ENCODE measurements at places on chromosomes 1 and 21.

DNA sequence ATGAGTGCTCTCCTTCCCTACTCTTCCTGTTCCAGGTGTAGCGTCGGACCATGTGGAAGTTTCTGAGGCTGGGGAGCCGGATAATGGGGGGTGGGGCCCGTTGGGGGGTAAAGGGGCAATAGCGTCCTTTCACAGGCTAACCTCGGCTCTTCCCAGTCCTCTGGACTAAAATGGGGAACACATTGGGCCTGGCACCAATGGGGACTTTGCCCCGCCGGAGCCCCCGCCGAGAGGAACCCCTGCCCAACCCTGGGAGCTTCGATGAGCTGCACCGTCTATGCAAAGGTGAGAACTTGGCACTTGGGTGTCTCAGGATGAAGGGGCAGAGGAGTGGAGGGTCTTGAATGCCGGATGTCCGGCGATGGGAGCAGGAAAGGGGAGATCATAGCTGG, 456 bp downstream of the TOMM40L start:
- no peak for DNase-seq

DNA sequence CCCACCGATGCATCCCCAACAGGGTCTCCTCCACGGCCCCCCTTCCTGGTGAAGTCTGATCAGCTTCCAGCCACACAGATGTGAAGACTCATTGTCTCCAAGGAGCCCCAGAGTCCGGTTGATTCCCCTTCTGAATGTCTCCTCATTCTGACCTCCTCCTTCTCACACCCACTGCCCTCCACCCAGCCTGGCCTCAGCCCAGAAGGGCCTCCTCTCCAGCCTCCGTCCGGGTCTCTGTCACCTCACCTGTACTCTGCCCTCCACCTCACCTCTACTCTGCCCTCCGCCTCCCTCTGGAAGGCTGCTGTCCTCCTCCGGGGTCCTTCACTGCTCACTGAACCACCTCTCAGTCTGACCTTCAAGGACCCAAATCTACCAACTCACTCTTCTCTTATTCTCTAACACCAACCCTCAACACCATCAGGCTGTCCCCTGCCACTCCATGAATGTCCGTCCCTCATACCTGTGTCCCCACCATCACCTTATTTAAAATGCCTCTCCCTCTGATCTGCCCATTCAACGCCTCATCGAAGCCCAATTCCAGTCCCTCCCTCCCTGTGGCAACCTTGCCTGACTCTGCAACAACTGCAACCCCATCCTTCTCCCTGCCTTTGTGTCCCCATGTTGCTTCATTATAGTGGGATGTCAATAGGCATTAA, 201.2 kb downstream of the TOMM20 start:
- no peak for DNase-seq

- DNase-seq: no peak
These were observed 14.3 kb downstream of the FBXO28 start for GRCh38 chr1:224127925-224128819.

DNA sequence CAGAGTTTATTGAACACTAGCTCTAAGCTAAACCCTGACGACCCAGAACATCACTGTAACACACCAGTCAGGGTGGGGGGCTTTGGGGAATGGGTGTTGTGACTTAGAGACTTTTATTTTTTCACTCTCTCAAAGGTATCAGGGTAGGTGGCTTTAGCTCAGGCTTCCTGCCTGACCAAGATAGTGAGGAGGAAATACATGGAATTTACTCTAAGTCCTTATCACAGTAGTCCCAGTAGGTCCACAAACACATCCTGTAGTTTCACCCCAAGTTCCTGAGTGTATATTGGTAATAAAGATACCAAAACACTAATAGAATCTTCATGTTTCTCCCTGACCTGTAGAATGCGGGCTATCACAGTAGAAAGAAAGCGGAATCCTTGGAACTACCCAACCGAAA, 15.1 kb downstream of the GJA5 start:
- DNase-seq: no peak

DNA sequence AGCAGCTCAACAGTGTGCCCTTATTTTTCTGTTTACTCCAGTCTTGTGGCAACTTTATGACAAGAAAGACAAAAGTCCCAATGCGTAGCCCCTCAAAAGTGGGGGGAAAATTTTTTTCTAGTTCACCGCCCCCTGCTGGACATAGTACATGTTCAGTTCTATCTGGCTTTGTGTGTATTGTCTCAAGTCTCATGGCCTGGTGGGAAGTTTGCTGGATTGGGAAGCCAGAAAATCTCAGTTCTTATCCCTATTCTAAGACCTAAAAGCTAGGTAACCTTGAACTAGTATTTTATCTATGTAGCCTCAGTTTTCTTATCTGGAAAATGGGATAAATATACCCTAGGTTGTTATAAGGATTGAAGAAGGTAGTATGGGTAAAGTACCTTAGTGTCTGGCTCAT, 55.8 kb upstream of the LDLRAP1 start:
- no peak for DNase-seq

- no peak for DNase-seq
These were observed 64.6 kb downstream of the RHBG start for GRCh38 chr1:156433602-156434001.

DNA sequence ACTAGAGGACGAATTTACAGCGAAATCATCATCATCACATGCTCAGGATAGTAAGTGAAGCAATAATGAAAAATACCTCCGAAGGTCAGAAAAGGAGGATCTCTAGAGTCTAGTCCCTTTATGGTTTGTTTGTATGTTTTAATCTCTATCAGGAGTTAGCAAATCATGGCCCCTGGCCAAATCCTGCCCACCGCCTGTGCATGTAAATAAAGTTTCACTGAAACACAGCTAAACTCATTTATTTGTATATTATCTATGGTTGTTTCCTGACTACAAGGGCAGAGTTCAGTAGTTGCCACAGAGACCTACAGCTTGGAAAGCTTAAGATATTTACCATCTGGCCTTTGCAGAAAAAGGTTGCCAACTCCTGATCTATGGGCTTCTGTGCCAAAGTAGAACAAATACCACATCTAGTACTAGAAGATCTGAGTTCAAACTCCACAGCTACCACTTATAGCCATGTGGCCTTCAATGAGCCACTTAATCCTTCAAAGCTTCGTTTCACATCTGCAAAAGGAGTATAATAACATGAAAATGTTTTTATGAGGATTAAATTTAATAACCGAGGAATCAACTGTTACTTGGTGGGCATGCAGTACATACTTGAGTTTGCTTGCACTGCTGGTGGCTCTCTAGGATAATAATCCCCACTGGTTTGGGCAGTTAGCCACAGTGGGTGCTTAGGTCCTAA, 94.0 kb upstream of the KIF26B start:
- DNase-seq: no peak

GRCh38 chr1:17516303-17517214, 22.9 kb upstream of the ARHGEF10L start:
- no peak for DNase-seq

DNA sequence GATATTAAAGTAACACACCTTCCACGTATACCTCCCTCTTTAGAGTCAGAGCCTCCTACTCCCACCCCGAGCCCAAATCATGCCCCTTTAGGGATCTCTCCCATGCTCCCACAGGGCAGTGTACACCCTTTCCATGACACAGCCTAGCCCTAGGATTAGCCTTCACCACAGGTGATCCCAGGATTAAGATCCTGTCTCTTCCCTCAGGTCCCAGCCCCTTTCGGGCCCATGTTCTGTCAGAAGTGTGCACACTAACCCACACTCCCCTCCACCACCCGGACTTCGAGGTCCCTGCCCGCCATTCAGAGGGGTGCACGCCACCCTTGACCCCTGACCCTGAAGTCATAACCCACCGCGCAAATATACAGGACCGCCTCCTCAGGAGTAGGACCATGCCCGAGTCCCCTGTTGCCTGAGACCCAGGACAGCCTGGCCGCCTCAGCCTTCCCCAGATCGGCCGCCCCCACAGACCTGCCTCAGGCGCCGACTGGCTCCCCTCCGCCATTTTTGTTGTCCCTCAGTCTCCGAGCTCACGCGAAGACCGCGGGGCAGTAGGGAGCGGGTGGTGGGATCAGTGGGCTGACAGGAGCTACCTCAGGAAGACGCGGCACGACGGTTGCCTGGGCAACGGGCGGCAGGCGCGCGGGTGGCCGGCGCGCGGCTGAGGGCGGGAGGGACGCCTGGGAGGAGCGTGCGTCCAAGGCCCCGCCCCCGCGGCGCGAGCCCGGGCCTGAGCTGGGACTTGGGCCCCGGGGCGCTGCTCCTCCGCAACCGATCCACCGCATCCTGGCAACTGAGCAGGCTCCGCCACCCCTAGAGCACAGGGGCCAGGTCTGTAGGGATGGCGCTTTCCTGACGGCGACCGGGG, at the start of gene AGBL4:
AGBL4 (minus strand) TSS at position 663 of the 868 bp plus-strand sequence.
- DNase-seq: no peak

- no peak for DNase-seq
These were observed at the start of gene DPT for GRCh38 chr1:168728473-168729404. DPT (minus strand) TSS chr1:168729206; CDS start chr1:168729174, 32 bp downstream.

DNA sequence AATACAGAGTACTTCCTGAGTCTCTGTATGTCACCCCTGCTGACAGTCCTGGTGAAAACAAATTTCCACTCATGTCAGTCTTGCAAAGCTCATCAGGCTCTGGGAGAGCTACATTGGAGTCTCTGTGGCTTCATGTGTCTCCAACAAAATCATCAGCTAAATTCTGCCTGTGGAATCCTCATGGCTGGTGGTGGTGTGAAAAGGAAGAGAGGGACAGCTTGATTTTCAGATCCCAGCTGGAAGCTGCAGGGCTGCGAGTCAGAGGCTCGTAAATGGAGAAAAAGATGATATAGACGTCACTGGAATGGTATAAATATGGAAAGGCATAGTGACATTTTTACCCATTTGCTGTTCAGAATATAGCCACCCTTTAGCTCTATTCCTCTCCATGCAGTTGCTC, 150.2 kb downstream of the ASTN1 start:
- DNase-seq: no peak

- DNase-seq: no peak
These were observed 3.7 kb upstream of the DMRTB1 start for GRCh38 chr1:53455364-53455991.

GRCh38 chr1:17104782-17105181, 14.5 kb downstream of the PADI2 start:
- no peak for DNase-seq

DNA sequence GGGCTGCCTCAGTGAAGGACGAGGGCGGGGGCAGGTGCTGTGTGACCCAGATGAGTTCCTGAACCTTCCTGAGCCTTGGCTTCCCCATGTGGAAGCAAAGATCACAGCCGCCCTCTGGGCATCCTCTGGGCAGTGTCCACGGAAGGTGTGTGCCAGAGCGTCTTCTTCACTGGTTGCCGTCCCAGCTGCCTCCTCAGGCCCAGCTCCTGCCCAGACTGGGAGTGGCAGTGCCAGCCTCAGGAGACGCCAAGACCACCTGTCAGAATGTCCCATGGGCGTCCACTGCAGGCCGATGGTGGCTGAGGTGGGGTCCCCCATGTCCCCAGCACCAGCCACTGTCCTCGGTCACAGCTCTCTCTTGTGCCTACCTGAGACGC, 10.2 kb downstream of the ARHGEF16 start:
- no peak for DNase-seq

DNA sequence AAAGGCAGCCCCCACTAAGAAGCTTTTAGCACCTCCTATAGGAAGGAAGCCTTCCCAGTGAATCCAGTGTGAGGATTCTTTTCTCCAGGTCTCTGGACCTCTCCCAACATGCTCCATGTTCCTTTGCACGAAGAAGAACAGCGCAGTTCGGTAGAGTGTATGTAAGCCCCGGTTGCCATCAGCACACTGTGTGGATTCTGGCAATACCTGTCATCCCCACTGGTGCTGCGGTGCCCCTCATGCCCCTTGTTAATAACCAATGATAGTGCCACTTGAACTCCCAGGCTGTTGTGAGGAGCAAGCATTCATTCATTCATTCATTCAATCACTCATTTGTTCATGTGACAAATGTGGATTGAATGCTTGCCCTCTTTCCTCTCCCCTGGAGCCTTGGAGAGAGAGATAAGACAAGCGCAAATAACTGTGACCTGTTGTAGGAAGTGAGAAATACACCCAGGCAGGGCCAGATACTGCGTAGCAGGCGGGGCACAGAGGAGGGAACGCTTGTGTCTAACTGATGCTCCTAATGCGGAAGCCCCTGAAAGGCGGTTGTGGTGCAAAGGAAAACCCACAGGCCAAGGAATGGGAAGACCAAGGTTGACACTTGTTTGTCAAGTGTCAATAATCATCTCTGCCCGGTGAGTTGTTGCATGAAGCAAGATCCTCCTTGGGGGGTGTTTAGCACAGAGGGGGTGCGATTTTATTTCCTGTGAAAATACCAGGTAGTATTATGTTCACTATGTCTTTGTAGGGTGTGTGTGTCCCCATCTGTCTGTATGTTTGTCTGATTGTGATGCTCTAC, 9.8 kb downstream of the LGR6 start:
- no peak for DNase-seq

DNA sequence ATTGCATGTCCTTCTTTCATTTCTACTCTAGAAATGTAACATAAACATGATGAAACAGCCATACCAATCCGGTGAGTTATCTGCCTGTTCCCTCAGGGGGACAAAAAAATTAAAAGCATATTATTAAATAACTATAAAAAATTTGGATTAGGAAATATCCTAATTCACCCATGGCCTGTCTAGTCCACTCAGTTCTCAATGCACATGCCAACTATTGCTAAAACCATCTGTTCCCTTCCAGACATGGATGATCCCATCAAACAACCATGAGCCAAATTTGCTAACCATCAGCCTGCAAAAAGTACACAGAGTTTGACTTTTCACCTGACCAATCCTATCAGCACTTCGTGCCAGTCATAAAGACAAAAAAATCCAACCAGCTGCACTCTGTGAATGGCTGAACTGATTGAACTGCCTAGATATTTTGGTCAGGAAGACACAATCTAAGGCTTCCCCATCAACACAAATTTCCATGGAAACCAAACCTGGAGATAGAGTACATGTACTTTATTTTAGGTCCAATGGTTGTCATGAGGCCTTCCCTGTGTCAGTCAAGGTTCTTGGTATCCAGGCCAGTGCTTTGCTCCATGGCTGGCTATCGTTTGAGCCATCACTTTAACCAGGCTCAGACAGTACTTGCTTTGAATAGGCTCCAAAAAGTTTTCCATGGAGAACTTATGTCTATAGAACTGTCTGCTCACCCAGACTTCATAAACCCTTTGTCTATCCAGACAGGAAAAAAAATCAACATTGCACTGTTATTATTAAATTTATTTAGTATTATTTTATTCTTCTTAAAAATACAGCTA, 570.8 kb downstream of the LTN1 start:
- no peak for DNase-seq

DNA sequence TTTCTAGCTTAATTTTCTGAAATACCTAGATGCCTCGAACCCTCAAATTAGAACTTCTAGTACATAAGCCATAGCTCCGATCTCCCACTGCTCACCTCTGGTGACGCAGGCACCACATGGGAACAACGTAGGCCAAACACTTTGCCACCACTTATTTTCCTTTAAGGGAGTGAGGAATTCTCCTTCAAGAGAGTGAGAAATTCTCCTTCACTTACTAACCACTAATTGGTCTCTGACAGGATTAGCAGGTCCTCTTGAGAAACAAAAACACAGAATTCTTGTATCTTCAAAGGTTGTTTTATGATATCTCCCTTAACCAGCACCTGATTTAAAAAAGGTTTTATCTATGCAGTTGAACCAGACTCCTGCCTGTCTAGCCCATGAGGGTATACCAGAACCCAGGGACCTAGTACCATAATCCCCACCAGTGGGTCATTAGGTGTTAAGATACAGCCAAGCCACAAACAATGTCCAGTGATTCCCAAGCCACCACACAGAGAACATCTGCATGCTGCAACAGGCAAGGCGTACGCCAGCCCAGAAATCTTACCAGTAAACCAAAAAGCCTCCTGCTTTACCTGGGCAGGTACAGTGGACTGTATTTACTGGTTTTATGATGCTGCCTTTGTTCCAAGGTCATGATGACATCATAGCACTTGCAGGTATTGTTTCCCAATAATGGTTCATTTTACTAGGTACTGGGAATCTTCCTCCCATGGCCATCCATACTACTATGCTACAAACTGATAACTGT, 20.3 kb upstream of the CXADR start:
- no peak for DNase-seq
